Ammon's horn (tissue), 1 donor: ENCODE measurements at places on chromosomes 4 and X.
A peak's percentile ranks its signal among the peaks of the same experiment; 100 is the strongest.

DNA sequence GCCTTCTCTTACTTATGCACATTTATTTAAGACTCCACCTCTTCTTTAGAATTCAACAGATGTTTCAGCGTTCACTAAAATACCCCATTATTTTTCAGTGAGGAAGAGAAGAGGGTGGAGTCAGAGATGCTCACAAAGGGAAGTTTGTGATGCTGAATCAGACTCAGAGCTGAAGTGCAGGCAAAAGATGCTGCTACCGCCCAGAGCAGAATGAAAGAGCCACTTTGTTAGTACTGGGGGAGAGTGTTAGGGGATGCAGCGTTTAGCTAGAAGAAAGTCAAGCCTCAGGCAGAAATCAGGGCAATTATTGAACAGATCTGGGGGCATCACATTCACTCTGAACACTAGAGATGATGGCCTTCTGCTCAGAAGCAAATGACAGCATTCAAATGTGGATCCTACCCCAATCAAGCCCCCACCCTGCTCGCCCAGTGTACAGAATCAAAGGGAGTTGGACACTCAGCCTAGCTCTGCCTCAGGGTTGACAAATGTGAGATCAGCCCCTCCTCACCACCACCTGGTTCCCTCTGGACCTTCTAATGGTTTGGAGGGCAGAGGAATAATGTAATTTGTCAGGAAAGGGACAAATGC, 138.3 kb downstream of the UNC5C start:
- peak; percentile 88 for DNase-seq

DNA sequence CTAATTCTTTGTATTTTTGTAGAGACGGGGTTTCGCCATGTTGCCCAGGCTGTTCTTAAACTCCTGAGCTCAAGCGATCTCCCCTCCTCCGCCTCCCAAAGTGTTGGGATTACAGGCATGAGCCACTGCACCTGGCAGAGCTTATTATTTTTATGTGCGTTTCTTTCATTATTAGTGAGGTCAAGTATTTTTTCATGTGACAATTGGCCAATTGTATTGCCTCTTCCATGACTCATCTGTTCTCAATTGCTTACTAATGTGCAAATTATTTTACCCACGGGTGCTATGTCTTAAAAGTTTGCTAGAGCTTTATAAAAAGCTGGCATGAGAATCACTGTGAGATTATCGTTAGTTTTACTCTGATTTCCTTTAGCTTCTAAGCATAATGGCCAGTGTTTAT, 13.0 kb upstream of the ARX start:
- no peak for DNase-seq

GRCh38 chr4:74934016-74934831, 1.3 kb downstream of the PARM1 start:
- peak; percentile 39 for DNase-seq

DNA sequence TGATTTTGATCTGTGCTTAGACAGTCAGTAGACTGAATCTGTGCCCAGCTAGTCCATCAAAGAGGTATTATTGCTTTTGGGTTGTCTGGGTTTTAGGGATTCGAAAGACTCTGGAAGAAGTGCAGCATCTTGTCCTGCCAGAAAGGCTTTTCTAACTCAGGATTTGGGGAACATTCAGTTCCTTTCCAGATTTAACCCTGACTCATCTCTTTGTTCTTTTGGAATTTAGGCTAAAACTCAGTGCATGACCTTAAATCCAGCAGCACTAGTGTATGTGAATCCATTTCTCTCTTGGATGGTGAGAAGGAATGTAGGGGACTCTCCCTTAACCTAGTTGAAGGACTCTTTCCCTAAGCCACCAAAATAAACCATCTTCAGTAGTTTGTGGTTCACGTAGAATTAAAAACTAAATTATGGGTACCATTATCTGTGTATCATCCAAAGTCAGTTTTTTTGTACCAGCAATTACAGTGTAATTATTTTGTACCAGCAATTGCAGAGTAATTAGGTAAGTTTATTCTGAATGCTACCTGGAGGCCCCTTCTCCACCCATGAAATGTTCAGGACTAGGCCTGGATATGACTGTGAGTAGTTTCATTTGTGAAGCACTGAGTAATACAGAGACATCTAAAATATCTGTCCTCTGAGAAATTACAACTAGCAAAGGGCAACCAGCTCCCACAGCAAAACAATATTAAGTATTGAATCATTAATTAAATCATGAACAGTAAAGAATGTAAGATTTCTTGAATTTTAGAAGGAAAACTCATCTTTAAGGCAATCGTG, 384.0 kb downstream of the TMA16 start:
- no peak for DNase-seq

GRCh38 chr4:64682946-64683345, 273.7 kb upstream of the TECRL start:
- DNase-seq: no peak

GRCh38 chr4:52862639-52863161, 583 bp downstream of the RASL11B start:
- DNase-seq: no peak

DNA sequence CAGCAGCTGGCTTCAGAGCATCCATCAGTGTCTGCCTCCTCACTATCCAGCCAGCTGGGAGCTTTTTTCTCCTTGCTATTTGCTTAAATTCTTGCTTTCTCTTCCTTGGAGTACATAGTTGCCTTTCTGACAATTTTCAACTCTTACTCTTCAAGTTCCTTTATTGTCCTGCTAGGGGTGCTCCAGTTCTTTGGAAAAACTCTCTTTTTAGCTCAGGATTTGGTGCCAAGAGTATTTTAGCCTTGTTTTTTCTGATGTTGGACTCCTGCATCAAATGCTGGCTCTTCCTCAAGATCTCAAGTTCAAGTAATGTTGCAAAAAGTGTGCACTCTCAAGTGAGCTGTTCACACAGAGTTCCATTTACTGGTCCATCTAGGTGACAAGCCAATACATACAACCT, 126.4 kb downstream of the KDR start:
- peak; percentile 33 for DNase-seq

DNA sequence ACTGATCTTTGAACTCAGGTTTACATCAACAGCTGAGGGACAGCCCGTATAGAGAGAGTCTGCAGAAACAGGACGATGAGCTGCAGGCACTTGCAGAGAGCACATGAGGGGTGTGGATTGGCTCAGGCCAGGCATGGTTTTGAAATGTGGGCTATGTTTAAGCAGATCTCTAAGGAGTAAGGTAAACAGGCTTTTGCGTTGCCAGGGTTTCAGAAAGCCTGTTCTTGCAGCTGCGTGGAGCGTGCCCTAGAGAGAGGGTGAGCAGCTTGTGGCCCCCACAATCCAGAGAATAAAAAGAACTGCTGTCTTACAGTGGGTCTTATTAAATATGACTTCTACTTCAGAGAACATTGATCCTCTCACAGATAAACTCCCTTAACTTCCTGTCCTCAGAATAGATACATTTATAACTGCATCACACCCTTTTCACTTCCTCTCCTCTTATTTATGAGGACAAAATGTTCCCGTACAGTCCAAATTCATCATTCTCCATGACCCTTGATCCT, 64.1 kb downstream of the TMA16 start:
- no peak for DNase-seq

GRCh38 chr4:145538596-145538995, 56.9 kb downstream of the SMAD1 start:
- no peak for DNase-seq

DNA sequence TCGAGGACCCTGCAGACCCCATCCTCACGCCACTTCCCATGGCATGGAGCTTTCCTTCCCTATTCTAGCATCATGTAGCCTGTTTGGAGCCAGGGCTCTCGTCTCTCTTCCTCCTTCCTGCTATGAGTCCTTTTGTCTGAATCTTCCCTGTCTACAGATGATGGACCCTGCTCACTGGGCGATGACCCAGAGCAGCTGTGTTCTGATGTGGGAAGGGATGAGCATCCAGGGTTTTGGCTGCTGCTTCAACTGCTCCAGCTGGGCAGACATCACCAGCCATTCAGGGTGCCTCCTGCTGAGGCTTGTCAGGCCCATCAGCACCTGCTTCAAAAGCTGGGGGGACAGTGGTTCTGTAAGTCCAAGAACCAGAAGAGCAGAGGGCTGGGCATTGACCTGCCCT, 3.2 kb upstream of the CCKAR start:
- no peak for DNase-seq

DNA sequence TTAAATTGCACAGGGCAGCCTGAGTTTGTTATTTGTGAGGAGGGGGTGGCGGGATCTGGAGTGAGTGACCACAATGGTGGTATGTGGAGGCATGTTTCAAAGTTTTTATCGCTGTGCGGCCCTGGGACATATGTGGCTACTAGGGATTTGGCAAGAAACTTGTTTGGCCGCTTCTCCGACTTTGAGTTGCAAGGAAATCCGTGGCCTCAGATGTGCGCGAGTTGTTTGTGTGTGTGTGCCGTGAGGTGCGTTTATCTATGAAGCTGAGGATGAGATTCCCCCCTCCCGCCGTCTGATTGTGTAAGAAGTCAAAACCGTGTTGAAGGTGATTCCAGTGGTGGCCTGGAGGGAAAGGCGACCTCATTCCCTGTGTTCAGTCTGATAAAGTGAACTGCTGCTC, 1.4 kb downstream of the JADE3 start:
- no peak for DNase-seq

DNA sequence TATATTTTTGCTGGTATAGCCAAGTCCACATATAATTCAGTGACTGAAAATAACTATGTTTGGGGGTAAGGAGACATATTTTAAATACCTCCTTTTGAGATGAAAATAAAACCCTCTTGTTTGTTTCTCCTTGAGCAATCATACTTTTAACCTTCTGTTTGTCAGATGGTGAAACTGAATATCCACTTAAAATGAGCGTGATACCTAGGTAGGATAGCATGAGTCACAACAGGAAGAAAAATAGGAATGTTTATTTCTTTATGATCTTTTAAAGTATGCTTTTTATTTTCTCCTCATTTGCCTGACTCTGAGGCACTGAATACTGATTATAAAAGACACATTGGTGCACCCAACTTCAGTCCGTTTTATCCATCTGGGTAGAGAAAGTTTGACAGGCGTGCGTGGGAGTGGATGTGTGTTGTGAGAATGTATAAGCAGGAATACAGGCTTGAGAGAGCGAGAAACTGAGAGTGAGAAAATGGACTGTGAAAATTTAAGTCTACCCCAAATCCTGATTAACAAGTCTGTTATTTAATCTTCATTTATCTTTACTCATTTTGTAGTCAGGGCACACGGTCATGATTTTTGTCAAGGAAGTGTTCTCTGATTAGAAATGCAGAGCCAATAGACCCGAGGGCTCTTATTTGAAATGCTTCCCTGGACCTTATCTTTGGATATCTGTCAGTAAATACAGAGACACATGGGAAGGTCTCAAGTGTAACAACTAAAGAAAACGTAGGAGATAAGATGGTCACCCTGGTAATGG, 62.1 kb upstream of the ANTXR2 start:
- no peak for DNase-seq

DNA sequence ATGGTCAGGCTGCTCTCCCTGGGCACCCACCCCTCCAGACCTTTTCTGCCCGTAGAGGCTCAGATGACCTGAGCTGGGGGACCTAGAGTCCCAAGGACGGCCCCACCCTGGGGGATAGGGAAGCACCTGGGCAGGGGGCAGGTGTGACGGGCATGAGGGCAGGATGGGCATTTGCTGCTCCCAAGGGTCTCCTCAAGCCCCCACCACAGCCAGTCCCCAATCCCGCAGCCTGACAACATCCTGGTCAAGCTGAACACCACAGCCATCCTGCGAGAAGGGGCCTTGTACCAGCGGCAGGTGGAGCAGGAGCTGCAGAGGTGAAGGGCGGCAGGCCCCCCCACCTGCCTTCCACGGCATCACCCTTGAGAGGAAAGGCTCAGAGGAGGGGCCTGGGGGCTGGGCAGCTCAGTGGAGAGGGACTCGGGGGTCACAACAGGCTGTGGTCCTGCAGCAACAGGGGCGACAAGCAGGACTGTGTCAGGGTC, 17.8 kb upstream of the RNF4 start:
- no peak for DNase-seq

GRCh38 chr4:44701037-44701436, 22.8 kb downstream of the GUF1 start:
- DNase-seq: no peak

- no peak for DNase-seq
These were observed 36.5 kb upstream of the RASL11B start for GRCh38 chr4:52825460-52826090.

- no peak for DNase-seq
These were observed 64.0 kb downstream of the SMAD1 start for GRCh38 chr4:145545538-145546174.

DNA sequence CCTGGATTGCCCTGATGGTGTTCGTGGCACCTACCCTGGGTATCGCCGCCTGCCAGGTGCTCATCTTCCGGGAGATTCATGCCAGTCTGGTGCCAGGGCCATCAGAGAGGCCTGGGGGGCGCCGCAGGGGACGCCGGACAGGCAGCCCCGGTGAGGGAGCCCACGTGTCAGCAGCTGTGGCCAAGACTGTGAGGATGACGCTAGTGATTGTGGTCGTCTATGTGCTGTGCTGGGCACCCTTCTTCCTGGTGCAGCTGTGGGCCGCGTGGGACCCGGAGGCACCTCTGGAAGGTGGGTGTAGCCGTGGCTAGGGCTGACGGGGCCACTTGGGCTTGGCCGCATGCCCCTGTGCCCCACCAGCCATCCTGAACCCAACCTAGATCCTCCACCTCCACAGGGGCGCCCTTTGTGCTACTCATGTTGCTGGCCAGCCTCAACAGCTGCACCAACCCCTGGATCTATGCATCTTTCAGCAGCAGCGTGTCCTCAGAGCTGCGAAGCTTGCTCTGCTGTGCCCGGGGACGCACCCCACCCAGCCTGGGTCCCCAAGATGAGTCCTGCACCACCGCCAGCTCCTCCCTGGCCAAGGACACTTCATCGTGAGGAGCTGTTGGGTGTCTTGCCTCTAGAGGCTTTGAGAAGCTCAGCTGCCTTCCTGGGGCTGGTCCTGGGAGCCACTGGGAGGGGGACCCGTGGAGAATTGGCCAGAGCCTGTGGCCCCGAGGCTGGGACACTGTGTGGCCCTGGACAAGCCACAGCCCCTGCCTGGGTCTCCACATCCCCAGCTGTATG, 1.8 kb downstream of the AVPR2 start:
- no peak for DNase-seq

- DNase-seq: no peak
These were observed 115.0 kb upstream of the KCNIP4 start for GRCh38 chr4:22063613-22064012.

GRCh38 chr4:80407246-80407645, 71.7 kb downstream of the CFAP299 start:
- no peak for DNase-seq

- DNase-seq: no peak
These were observed 145.4 kb downstream of the STIM2 start for GRCh38 chr4:27005905-27006590.

- no peak for DNase-seq
These were observed 121.6 kb upstream of the TBC1D9 start for GRCh38 chr4:140877781-140878180.

GRCh38 chr4:176971576-176972115, 178.9 kb upstream of the VEGFC start:
- no peak for DNase-seq

- DNase-seq: peak; percentile 76
These were observed 13.8 kb downstream of the RNF4 start for GRCh38 chr4:2482693-2483092.
